ENCODE measurements at places on chromosomes 7 and 10.

- DNase-seq: no peak
Measured at GRCh38 chr10:72814099-72814790, 79.3 kb upstream of the OIT3 start.

DNA sequence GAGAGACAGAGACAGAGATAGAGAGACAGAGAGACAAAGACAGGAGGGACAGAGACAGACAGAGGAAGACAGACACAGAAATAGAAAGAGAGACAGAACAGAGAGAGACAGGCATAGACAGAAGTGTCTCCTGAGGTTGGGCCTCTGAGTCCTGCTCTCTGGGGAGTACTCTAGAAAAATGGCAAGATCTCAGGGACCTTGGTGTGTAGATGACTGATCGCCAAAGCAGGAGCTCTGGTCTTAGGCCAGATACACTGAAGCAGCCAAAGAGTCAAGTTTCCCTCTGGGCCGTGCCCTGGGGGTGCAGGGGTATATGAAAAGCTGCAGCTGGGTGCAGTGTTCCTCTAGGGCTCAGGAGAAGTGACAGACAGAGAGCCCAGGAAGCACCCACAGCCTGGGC is 176.6 kb upstream of the TNS3 start:
- no peak for DNase-seq

DNA sequence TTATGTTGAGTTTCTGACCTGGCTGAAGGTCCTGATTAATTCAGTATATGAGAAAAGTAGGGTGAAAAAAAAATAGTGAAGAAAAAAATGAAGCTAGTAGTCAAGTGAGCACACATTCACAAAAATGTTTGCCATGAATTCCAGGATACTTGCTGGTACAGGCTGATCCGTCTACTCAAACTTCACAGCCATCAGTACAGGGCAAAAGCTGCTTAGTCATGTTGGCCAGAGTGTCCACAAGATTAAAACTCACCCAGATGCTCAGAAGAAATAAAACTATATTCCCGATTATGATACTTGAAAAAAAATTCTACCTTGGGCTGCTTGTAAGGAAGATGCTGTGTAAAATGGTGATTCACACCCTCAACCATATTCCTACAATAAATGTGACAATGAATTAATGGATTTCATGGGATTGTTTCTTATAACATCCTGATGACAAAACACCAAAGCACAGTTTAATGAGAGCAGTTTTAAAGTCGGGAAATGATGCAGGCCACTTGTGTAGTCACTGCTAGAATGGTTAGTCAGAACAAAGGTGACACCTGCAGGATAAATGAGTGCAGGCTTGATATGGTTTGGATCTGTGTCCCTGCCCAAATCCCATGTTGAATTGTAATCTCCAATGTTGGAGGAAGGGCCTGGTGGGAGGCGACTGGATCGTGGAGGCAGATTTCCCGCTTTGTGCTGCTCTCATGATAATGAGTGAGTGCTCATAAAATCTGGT is 49.2 kb upstream of the ANKRD1 start:
- no peak for DNase-seq

GRCh38 chr10:24882047-24882698 is 70.2 kb downstream of the PRTFDC1 start:
- no peak for DNase-seq

DNA sequence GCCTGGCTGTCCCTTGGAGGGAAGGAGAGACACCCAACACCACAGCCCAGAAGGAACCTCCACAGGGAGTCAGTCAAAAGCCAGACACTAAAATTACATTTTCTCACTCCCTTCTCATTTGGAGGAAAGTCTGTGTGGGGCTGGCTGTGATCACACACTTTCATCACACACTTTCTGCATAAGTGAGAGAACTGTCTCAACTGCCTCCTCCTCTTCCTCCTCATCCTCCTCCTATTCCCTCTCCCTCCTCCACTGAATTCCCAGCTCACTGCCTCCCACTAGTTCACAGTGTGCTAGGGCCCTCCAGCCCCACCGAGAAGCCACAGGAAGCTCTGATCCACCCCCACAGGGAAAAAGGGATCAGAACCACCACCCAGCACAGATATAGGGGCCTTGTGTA is 91.6 kb downstream of the KCNMA1 start:
- DNase-seq: no peak

GRCh38 chr10:46234026-46234425 is 52.8 kb upstream of the ANTXRL start:
- DNase-seq: no peak

DNA sequence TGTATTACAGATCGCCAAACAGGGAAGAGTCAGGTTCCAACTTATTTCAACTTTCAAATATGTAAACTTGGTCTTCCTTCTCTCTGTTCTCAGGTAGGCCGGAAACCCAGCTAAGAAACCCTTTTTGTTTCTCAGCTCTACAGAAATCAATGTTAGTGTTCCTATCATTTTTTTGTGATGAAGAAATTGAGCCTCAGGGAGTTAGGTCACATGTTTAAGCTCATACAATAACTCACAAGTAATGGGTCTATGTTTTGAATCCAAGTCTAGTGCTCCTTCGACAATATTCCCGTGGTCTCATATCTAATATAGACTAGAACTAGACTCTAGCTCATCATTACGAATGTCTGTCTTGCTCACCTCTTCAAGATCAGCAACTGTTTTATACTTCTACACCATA is 22.3 kb downstream of the DENND2A start:
- no peak for DNase-seq

DNA sequence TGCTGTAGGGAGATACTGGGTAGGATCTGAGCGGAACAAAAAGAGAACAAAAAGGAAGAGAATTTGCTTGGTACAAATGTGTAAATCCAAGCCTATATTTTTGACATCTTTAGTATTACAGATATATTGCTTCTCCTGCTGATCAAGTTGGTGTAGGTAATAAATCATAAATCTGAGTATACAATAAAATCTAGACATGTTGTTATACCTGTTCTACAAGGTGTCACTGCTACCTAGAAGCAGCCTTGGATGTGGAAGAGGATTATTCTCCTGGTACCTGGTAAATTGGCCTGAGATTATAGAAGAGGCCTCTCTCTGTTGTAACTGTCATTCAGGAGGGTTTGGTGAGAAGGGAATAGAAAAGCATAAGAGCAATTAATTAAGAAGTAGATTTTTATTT is 89.9 kb upstream of the LSM8 start:
- DNase-seq: no peak

GRCh38 chr10:132728321-132728720 is 57.6 kb downstream of the NKX6-2 start:
- DNase-seq: no peak

DNA sequence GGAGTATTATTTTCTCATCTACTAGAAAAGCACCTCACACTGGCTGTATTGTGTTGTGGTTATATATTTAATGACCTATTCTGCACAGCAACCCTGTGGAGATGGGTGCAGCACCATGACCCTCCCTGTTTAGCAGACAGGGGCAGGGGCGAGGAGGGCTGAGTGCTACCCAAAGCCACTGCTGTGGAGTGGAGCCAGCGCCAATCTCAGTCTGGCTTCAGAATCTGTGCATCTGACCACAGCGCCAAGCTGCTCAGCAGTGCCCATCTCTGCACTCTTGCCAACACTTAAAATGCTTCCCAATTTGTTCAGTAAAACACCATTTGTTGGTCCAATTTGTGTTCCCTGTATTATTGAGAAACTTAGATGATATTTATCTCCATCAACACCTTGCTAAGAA is 239.1 kb downstream of the ZMYND11 start:
- no peak for DNase-seq

DNA sequence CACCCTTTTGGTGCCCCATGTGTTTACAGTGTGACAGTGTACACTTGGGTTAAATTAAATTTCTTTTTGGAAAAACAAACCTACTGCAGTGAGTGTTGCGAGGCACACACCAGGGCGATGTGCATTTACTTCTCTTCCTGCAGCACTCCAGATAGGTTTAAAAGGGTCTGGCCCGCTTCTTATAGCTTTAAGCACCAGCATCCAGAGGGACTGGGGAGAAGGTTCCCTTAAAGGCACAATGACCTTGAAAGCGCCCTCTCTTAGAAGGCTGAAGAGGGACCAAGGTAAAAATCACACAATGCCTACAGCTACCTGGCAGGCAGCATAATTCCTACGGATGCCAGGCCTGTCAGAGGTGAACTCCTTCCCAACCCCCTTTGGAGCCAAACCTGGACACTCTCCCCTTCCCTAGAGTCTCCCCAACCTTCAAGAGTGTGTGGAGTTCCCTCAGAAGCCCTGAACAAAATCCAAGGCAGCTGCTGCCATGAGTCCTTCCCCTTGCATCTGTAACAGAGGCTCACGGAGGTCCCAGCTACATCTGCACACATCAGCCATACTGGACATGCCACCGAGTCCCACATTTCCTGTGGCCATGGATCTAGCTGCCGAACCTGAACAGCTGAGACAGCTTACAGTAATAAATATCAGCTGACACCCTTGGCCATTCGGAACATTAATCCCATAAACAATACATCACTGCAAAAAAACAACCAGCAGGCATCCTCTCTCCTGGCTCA is 33.2 kb downstream of the TRIM8 start:
- no peak for DNase-seq

DNA sequence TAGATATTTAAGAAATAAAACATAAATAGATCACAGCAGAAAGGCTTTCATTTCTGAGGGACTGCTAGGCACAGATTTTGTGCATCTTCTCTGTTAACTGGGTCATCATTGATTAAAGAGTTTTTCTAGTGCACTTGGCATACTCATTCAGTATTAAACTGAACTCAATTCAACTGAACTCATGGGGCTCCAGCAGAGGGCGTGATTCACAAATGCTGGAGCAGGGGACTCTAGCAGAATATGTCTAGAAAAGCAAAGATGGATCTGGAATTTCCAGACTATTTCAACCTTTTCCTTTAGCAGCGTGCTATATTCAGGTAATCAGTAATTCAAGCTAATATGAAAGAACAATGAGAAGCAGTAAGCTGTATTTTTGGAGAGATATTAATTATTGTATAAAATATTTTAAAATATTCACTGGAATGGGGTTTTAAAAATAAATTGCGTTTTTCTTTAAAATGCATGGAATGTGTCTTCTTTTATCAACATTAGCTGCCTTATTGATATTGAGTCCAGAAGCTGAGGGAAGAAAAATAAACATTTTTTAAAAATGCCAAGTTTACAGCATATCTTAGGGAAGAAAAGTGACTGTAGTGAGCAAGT is 296.8 kb upstream of the CACNA2D1 start:
- no peak for DNase-seq

DNA sequence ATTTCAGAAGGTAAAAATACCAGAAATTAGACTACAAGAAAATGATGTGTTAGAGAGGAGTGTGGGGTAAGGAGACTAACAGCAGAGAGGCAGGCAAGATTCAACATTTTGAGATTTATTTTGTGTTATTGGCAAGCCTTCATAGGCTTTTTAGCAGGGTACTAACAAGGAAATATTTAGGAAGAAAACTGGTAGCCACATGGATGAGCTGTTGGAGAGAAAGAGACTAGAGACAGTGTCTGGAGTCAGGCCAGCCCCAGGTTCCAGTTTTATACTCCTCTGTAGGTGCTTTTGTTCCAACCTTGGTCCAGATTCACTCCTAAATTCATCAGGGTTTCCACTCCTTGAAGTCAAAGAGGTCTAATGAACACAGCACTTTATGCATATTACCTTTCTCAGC is 41.1 kb downstream of the GPRIN2 start:
- DNase-seq: no peak

DNA sequence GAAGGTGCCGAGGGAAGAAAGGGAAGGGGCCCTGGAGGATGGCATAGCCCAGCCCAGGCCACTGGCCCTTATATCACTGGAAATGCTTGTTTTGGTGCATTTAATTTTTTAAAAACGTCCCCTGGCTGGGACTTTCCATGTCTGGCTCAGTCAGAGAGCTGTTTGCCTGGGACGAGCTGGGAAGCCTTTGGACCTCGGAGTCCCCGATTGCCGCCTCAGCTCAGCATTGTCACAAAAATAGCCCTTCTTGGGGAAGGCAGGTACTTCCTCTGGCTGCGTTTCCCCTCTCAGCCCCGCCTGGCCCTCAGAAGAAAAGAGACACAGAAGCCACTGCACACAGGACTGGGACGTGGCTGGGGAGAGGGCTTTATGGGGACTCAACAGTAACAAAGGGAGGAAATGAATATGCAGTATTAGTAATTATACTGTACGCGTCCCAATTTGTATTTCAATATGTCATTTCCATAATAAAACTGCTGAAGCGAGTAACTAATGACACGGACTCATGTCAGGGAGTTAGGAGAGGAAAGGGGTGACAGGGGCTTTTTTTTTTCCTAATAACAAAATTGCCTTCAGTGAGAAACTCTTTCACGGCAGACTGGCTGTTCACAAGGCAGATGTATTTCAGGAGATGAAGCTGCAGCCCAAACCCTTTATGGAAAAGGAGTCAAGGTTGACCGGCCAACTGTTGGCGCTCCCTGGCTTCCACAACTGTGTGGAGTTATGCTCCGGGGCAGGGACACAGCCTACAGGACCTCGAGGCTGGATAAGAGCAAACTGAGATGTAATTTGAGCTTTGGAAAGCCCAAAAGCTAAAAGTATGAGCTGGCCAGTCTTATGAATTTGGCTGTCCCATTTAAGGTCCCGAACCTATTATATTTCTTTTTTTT is 31.0 kb upstream of the MXI1 start:
- DNase-seq: no peak

DNA sequence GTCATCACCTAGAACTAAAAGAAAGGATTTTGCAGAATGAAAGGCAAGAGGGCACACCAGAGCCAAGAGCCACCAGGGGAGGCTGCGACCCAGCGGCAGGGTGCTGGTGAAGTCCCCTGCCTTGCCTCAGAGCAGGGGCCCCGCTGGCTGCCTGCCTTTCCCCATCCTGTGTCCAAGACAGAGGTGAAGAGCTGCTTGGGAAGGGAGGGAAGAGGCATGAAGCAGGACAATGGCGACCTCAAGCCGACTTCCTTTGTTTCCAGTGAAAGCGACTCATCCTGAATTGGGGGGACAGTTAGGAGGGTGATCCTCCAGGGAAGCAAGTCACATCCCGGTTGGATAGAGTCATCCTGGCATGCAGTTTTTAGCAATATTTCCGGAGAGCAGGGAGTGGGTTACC is 255.5 kb upstream of the YAE1 start:
- DNase-seq: no peak

DNA sequence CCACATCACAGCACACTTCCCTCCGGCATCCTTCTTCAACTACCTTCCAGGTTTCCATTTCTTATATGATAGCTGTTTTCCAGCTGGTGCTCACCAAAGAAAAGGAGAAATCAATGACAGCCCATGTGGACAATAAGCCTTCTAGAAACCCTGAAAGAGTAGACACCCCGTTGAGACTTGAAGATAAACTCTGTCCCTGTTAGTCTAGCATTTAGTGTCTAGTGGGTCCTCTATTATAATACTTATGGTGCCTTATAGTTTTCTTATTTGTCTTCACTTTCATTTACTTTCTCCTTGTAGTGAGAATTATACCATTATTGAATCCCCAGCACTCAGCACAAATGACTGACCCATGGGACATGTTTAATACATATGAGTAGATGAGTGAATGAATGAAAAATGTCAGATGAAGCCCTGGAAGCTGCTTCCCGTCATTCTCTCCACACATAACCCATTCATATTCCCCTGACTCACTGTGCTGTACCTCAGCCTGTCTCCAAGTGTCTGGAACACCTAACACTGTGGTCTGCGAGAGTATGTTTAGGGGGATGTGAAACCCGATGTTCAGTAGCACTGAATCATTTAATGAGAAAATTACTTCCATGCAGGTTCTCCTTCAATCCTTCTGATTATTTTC is 377.6 kb downstream of the GPR158 start:
- DNase-seq: no peak

- no peak for DNase-seq
Measured at GRCh38 chr7:77580762-77581350, 43.8 kb downstream of the PTPN12 start.

GRCh38 chr7:38938001-38938485 is 29.1 kb upstream of the VPS41 start:
- no peak for DNase-seq
